ENCODE measurements at places on chromosomes 13 and 19.

DNA sequence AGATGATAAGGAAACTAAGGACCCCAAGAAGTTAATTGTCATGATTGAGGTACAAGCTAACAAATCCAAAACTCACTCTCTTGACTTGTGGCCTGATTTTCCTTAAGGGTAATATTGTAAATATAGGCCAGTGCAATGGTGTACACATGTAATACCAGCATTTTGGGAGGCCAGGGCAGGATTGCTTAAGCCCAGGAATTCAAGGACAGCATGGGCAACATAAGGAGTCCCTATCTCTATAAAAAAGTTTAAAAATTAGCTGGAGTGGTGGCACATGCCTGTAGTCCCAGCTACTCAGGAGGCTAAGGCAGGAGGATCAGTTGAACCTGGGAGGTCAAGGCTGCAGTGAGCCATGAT, 28.7 kb upstream of the GARRE1 start:
- no peak for DNase-seq

DNA sequence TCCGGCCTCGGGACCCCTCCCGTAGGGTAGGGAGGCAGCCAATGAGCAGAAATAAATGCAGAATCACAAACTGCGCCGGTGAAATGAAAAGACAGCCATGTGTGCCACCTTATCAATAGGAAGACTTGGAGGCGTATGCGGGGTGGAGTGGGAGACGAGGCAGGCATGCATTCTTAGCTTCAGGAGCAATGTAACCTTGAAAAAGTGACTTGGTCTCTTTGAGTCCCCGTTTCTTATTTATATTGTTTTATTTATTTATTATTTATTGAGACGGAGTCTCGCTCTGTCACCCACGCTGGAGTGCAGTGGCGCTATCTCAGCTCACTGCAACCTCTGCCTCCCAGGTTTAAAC, 16.0 kb downstream of the SSC5D start:
- no peak for DNase-seq

GRCh38 chr13:101343128-101343787, 73.0 kb downstream of the NALCN start:
- no peak for DNase-seq

DNA sequence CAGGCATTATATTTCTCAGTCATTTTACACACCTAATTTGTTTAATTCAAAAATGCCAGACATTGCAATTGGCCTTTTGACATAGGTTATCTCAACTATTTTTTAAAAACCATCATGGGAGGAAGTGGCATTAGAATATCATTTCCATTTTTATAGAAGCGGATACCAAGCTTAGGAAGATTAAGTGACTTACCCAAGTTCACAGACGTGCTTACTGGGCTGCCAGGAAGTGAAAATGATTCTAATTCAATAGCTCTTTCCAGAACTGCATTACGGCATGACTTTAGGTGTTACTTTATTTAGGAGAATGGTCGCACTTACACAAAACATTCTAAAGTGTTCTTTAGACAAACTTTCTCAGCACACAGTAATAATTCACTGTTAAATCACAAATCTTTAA, 231.9 kb downstream of the KLF12 start:
- DNase-seq = no peak

Measured in stimulated activated CD4-positive, alpha-beta T cell treated with anti-CD3 and anti-CD28 coated beads, Interleukin-12 subunit alpha, Interleukin-12 subunit beta, amount 100 ng/mL, for 4 hours (primary cell).